HEK293T (cell line): ENCODE measurements at places on chromosomes 5 and 9.

DNA sequence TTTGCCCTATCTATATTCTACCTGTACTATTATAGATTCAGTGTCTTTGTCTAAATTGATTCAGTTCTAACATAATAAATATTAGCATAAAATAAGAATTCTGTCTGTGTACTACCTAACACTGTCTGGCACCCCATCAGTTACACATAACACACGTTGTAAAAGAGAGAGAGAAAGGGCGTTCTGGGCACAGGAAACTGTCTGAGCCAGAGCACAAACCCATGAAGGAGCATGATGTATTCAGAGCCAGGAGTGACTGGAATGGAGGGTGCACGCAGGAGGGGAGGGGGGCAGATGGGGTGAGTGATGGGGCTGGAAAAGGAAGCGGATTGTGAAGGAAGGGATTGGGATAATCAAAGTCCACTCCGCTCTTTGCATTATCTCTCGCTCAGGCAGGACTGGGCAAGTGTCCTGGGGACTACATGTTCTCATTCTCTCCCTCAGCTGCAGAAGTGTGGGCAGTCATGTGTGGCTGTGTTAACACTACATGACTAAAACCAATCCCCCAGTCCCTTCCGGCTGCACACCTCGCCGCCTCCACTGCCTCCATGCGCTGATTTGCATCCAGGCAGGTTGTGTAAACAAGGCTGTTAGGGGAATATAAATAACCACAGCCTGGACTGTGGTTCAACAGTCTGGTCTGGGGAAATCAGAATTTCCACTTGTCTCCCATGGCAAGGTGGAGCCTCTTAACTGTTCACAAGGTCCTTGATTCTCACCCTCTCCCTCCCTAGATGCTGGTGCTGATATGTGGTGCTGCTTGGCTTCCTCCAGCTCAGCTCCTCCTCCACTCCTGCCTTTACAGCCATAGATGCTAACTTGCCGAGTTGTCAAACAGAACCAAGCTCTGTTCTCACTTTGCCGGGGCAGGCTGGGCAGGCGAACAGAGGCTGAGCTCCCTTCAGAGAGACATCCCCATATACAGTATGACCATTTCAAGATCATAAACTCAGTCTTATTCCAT is 367.5 kb upstream of the BRINP1 start:
- no peak for DNase-seq

- DNase-seq: no peak
Measured at GRCh38 chr5:58133631-58134296, 326.1 kb downstream of the PLK2 start.

- no peak for DNase-seq
Measured at GRCh38 chr5:55418994-55419968, 111.5 kb downstream of the MTREX start.

- no peak for DNase-seq
Measured at GRCh38 chr5:157335534-157336422, 69.9 kb downstream of the CYFIP2 start.

DNA sequence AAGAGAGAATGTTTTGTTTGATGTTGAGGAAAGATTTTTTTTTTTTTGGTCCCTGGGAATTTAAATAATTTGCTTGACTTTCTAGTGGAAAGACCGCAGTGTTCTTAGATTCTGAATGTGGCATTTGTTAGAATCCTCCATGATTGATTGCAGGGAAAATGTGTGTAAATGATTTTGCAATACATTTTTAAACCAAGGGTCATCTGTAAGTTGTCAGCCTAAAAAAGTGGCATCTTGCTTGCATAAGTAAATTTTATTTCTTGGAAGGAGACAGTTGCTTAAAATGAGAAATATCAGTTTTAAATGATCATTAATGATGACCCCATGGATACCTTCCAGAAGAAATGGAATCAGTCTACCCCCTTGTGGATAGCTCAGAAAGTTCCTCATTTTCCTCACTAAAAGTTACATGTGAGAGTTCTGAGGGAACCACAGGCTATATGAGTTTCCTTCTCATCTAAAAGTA is 105.1 kb upstream of the SLC25A48 start:
- DNase-seq: no peak
